ENCODE measurements at places on chromosomes 7 and 10.

DNA sequence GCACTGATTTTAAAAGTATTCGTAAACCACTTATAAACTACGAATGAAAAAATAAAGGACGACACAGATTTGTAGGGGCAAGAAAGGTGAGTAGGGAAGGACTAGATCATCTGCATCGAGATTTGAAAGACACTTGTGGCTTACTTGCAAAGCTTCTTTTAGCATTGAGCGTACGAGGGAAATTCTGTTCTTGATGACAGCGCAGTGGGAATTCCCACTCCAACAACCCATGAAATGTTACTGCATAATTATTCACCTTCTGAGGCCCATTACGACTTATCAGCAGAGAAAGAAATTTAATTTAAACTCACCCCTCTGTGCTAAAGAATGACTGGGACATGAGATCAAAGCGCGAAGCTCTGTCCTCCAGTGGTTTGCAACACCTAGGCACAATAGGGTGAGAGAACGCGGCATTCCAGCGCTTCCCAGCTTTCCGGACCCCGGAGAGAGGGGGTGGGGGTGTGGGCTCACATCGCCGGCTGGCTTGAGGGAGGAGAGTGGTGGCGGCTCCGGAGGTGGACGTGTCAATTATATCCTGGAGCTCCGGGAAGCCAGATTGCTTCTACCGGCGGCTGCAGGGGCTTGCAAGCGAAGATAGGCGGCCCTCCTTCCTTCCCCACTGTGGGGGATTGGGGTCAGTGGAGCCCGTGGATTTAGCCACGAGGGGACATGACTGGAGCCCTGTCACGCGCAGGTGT, 10.3 kb downstream of the SP8 start:
- DNase-seq = no peak

DNA sequence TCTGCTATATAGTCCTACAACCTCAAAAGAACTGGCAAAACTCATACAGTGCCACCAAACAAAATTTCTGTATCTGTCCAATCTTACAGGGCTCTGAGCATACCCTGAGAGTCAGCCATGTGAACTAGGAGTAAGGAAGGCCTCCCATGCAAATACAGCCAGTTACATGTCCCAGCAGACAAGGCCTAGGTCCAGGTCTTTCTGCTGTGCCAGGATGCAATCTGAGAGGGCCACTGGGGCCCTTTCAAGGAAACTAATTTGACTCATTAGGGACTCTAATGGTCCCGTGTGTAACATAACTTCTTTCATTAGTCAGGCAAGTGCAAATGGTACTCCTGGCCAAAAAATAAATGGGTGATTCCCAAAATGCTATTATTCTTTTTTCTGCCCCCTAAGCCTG, 17.9 kb upstream of the HIBADH start:
- DNase-seq = no peak

DNA sequence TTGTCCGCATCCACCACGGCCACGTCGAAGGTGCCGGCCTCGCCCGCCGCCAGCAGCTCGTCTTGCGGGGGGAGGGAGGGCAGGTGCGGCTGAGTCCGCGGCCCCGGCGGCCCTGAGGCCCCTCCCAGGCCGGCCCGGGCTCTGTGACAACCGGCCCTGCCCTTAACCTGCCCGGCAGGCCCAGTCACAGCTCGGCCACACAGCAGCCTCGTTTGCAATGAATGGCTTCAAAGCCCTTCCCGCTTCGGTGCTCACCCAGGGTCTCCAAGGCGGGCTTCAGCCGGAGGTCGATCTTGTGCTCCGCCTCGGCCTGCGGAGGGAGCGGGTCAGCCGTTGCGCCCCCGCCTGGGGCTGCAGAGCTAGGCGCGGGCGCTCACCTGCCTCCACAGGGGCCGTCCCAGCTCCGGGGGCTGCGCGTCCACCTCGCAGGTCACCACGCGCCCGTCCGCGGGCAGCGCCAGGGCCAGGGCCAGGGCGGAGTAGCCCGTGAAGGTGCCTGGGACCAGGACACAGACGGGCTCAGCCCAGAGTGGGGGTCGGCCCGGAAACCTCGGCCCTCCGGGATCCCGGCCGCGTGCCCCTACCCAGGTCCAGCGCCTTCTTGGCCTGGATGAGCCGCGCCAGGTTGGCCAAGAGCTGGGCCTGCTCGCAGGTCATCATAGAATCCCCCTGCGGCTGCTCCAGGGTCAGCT, 928 bp downstream of the COMTD1 start:
- no peak for DNase-seq

- DNase-seq = peak; percentile 55
Observed at GRCh38 chr10:49614242-49615198, 683 bp downstream of the CHAT start.

DNA sequence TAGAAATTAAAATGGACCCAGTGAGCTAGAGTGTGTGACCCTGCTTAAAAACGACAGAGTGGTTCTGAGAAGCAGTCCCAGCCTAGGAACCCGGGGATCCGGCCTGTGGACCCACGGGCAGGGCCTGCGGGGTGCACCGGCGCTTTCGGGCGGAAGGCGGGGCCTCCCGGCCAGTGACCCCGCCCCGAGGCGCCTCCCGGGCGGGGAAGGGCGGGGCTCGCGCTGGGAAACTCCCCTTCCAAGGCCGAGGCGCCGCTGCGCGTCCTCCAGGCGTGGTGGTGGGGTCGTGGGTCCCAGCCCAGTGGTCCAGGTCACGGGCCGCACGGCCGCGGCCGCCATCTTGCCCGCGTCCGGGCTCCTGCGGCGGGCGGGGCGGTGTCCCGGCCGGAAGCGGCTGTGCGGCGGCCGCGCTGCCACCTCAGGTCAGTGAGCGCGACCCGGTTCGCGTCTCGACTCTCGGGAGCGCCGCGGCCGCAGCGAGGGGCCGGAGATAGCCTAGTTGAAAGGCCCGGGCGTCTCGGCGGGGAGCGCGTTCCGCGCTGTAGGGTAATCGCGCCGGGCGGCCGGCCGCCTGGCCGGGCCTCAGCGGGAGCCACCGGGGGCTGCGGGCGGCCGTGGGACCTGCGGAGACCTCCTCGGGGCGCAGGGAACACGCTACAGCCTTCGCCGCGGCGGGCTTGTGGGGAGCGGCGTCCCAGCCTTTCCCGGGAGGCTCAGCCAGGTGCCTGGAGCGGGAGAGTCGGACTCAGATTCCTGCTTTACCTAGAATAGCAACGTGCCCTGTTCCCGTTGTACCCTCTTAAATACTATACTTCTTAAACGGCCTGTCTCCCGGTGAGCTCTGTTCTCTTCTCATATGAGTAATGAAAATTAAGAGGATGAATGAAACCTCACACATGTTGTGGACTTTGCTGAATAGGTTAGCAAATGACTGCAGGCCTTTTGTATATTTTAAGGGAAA, at the start of gene MIOS:
MIOS (plus strand) TSS at position 234 of the 961 bp plus-strand sequence. CDS start 5,592 bp downstream, outside the sequence.
- DNase-seq = peak; percentile 94

DNA sequence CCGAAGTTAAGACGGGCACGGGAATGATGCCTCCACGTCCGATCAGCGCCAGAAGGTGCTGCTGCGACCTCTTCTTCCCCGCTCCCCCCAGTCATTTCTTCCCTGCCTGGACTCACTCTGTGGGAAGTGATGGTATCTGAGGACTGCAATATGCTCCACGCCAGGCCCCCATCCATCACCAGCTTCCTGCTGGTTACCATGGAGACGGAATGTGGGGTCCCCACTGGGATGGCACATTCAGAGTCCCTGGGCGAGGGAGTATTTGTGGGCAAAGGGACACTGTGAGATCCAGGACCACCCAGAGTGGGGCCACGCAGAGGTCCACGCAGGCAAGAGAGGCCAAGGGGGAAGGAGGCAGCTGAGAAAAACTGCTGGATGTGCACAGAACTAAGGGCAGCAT, 39.7 kb downstream of the CARD11 start:
- DNase-seq = no peak

DNA sequence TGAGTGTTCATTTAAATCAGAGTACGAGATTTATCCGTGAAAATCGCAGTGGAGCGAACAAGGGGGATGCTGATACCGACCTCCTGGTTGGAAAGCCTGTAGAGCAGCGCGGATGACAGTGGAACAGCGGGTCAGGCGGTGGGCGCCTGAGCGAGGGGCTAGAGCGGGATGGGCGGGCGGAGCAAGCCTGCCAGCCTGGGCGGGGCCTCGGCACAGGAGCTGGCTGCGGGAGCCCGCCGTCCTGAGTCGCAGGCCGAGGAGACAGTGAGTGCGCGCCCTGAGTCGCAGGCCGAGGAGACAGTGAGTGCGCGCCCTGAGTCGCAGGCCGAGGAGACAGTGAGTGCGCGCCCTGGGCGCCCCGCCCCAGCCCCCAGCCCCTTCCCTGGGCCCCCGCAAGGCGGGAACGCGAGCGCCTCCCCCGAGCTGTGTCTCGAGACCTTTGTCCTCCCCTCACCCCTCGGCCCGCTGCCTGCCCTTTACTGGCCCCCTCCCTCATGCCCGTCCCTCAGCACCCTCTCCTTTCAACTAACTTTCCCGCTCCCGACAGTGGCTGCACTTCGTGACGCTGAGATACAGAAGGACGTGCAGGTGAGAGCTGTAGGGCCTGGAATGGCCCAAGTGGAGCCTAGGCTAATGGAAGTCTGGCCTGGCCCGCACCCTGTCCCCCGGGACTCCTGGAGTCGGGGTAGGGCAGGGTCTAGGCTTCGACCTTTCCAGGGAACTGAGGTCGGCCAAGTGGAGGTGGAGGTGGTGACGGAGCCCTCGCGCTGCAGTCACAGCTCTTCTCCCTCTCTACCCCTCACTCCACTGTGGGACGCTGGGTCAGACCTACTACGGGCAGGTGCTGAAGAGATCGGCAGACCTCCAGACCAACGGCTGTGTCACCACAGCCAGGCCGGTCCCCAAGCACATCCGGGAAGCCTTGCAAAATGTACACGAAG, at the start of gene AS3MT:
AS3MT (plus strand) TSS at position 213 of the 941 bp plus-strand sequence; CDS start at position 336, 123 bp downstream.
- no peak for DNase-seq

DNA sequence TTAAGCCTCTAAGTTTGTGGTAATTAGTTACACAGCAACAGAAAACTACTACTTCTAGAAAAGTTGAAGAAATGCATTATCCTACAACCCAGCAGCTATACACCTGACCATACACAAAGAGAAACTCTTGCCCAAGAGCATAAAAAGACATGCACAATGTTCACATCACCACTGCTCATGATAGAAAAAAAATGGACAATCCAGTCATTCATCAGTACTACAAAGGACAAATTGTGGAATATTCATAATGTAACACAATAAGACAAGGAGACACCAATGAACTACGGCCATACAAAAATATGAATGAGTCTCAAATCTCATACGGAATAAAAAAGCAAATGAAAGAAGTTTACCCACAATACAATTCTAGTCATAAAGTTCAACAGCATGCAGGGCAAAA, 87.4 kb downstream of the ZFAND4 start:
- no peak for DNase-seq

GRCh38 chr7:14752301-14752700, 150.2 kb downstream of the DGKB start:
- no peak for DNase-seq

- peak; percentile 6 for DNase-seq
Observed at GRCh38 chr7:152677808-152678670, 2.1 kb upstream of the XRCC2 start.

DNA sequence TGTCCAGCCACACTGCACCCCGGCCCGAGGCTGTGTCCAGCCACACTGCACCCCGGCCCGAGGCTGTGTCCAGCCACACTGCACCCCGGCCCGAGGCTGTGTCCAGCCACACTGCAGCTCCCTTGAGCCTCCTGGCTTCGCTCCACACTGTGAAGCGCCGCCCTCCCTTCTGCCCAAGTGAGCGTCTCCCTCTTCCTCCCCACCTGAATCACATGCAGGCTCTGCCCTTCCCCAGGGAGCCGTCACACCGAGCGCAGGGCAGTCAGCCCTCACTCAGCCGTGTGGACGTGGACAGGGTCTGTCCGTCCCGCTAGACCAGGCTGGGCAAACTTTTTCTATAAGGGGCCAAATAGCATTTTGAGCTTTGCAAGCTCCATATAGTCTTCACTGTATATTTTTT, 27.6 kb downstream of the CFAP46 start:
- peak; percentile 34 for DNase-seq

GRCh38 chr7:107948645-107949442, 54.1 kb downstream of the LAMB1 start:
- DNase-seq = no peak

DNA sequence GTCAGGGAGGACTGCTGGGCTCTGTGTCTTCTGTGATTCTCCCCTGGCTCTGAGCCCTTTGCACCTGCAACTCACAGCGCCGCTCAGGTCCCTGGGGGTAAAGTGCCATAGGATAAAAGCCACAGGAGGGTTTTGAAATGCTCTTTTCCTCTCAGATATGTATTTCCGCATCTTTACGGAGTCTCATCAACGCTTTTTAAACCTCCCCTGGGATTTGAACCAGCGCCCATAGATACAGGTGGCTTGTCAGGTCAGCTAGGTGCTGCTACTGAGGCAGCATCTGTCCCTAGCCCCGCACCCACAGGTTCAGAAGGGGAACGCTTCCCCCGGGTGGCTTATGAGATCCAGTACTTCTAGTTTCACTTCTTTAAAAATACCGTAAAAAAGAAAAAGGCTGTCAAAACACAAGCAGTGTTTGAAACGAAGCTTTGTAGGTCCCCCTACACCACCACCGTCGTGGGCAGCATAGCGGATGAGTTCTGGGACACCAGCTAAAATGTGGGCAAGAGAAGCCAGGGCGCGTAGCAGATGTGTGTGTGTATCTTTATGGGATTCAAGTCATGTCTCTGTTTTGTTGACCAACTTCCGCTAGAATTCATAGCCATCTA, 173.5 kb downstream of the CUX1 start:
- DNase-seq = no peak

- DNase-seq = no peak
Observed at GRCh38 chr7:29040579-29040925, 82.4 kb upstream of the TRIL start.

DNA sequence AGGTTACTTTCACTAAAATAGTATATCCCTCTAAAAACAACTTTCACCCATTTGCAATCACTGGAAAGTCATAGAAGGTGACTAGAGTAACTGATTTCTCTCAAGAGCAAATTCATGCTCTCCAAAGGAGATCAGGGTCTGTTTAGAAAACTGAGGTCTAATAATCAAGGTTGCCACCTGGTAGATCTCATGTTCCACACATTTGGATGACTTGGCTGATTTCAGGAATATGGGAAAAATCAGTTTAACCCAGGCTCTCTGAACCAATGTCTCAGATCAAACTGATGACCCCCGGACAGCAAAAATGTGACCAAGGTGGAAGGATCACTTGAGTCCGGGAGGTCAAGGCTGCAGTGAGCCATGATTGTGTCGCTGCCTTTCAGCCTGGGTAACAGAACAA, 562.4 kb upstream of the C7orf33 start:
- DNase-seq = no peak

- no peak for DNase-seq
Observed at GRCh38 chr7:18835001-18835690, 282.3 kb downstream of the TWIST1 start.

DNA sequence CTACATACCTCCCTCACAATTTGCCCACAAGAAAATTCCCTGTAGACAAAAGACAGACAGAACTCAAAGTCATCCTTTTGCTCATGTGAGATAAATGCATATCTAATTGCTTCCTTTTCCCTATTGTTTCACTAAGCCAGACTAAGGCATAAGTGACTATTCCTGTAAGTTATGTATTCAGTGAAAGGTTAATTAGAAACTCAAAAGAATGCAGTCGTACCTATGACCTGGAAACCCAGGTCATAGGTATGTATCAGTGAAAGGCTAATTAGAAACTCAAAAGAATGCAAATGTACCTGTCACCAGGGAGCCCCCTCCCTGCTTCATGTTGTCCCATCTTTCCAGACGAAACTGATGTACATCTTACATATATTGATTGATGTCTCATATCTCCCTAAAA, 10.3 kb upstream of the GARS1 start:
- DNase-seq = no peak

- no peak for DNase-seq
Observed at GRCh38 chr10:60497364-60497763, 107.7 kb upstream of the ANK3 start.

GRCh38 chr7:116582164-116582732, 57.4 kb downstream of the CAV1 start:
- no peak for DNase-seq

All from activated effector memory CD4-positive, alpha-beta T cell treated with anti-CD3 and anti-CD28 coated beads, Interleukin-2, amount 50 U/mL, for 16 hours (primary cell).